ENCODE measurements at places on chromosomes 5 and 9. TPM values are rescaled to one million over a fixed set of nuclear protein-coding genes. Genes with fewer than 3 reads are reported as not detected.

RBM18 gene
- 18.3 TPM for total RNA-seq

CTNND2 gene
- total RNA-seq, result 7.0 TPM

SPARC gene
- total RNA-seq, result 323 TPM

GRCh38 chr9:136621019-136621733 is 41.5 kb upstream of the EGFL7 start:
- H3K27me3 ChIP-seq, result no peaks in the 10 kb centered on the region
- no peak overlapping the region for H3K4me3 ChIP-seq
- no peaks in the 10 kb centered on the region for H3K36me3 ChIP-seq
- no peaks in the 10 kb centered on the region for H3K4me1 ChIP-seq
- H3K27ac ChIP-seq, result no peak overlapping the region
- no peak for DNase-seq
